NB4 (cell line): ENCODE measurements at places on chromosomes 16 and 17.
A peak's percentile ranks its signal among the peaks of the same experiment; 100 is the strongest.

DNA sequence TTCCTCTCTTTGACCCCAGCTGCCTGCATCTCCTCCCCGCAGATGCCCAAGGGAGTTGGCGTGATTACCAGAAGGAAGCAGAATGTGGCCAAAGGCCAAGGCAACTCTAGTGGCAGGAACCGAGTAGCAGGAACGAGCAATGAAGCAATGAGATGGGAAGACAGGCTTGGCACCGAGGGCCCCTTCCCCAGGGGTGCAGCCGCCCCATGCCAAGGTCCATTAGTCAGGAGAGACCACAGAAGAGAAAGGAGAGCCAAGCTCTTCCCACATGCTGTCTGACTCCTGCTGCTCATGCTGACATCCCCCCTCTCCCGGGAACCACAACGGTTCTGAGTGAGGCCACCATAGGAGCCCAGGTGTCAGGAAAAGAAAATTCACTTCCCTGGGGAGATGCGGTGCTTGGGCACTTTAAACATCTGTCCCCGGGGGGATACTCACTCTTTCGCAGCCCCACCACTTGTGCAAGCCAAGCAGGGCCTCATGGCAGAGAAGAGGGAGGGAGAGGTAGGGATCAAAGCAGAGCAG, 67.4 kb downstream of the MYO18A start:
- peak; percentile 82 for DNase-seq

- no peak for DNase-seq
These were observed 13.4 kb upstream of the CD300A start for GRCh38 chr17:74452841-74453661.

GRCh38 chr17:57559226-57559625, 185.9 kb downstream of the CCDC182 start:
- peak; percentile 21 for DNase-seq

- DNase-seq, result no peak
These were observed 17.0 kb downstream of the SP2 start for GRCh38 chr17:47913050-47913449.

DNA sequence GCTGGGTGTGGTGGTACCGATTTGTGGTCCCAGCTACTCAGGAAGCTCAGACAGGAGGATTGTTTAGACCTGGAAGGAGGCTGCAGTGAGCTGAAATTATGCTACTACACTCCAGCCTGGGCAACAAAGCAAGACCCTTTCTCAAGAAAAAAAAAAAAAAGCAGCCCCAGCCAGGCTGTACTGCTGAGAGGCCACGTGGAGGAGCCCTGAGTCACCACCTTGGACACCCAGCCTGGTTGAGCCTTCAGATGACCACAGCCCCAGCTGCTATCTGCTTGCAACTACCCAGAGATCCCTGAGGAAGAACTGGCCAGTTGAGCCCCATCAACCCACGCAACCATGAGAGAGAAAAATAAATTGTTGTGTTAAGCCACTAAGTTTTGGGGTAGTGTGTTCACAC, 23.6 kb upstream of the GPRC5C start:
- DNase-seq, result peak; percentile 62

DNA sequence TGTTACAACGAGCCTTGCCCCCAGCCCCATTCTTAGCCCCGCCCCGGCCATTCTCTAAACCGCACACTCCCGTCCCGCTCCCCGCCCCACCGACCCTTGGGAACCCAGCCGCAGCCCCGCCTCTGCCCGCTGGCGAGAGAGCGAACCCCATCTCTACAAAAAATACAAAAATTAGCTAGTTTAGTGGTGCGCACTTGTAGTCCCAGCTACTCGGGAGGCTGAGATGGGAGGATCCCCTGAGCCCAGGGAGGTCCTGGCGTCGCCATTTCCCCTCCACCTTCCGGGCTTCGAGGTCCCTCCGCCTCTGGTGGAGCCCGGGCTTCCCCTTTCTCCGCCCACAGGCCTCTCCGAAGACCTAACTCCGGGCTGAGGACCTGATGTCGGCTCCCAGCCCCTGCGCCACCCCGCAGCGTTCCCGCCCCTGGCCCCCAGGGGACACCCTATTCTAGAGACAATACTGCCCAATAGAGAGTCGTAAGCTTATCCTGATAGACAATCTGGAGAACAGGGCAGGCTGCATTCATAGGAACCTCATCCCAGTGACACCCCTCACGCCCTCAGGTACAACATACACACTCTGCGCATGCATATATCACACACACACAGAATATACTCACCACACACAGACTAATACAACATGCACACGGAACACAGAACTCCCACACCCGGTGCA, 480 bp upstream of the PROCA1 start:
- DNase-seq, result peak; percentile 95

- peak; percentile 98 for DNase-seq
These were observed at the start of the genes CCDC137 and OXLD1 for GRCh38 chr17:81666342-81667191. Gene CCDC137, plus strand, starts transcription at chr17:81666737. Its CDS starts 30 bp downstream, at chr17:81666767. Gene OXLD1, minus strand, starts transcription at chr17:81666605. Its CDS starts 28 bp downstream, at chr17:81666577.

DNA sequence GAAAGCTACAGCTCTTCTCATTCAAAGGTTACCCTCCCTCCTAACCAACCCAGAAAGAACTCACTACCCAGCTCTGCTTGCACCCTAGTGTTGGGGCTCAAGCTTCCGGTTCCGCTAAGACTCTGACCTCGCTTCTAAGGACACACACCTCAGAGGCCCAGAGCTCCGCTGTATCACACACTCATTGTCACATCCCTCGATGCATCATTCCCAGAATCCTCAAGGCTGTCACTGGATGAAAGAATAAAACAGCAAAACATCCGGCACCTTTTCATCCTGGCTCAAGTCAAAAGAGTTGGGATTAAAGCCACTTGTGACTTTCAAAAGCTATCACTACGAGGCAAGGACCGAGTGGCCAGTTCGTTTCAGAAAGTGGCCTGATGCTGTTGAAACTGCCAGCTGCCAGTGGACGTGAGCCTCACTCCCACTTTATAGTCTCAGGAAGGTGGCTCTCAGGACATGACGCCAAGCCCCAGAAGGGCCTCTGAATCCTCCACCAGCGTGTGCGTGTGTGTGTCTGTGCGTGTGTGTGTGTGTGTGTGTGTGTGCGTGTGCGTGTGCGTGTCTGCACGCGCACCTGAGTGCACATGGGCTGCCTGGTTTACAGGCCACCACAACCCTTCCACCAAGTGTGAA, 29.0 kb downstream of the ZFHX3 start:
- no peak for DNase-seq

DNA sequence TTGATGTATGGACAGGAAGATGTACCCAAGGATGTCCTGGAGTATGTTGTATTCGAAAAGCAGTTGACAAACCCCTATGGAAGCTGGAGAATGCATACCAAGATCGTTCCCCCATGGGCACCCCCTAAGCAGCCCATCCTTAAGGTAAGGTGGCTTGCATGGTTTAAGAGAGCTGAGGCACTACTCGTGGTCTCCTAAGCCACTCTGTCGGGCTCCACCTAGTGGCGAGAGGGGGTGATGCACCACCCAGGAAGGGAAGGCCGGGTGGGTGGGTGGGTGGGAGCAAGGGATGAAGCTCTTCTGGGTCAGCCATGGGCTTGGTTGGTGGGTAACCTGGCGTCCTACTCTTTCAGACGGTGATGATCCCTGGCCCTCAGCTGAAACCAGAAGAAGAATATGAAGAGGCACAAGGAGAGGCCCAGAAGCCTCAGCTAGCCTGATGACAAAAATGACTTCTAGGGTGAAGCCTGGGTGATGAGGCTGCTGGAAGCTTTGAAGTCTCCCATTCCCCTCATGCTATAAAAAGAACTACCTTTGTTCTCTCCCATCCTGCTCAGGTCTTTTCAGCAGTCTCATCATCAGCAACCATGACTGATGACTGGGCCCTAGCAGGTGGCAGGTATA, 21.5 kb downstream of the GPR179 start:
- peak; percentile 71 for DNase-seq

DNA sequence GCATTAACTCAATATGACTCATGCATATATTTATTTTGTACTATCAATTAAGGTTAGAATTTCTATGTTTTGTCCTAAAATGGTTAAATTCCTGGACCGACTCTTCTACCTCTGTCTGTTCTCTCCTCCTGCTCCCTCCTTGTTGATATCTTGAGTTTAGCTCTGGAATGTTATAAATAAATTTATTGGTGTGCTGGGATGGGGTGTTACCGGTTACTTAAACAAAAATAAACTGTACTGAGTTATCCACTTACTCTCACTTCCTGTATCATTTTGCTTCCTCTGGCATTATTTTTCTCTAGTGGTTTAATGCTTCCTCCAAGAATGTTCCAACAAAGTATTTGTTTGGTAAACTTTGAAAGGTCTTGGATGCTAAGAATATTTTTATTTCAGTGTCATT, 120.1 kb downstream of the ABCA8 start:
- no peak for DNase-seq

- DNase-seq, result no peak
These were observed 4.1 kb upstream of the SLC13A2 start for GRCh38 chr17:28469376-28469775.

DNA sequence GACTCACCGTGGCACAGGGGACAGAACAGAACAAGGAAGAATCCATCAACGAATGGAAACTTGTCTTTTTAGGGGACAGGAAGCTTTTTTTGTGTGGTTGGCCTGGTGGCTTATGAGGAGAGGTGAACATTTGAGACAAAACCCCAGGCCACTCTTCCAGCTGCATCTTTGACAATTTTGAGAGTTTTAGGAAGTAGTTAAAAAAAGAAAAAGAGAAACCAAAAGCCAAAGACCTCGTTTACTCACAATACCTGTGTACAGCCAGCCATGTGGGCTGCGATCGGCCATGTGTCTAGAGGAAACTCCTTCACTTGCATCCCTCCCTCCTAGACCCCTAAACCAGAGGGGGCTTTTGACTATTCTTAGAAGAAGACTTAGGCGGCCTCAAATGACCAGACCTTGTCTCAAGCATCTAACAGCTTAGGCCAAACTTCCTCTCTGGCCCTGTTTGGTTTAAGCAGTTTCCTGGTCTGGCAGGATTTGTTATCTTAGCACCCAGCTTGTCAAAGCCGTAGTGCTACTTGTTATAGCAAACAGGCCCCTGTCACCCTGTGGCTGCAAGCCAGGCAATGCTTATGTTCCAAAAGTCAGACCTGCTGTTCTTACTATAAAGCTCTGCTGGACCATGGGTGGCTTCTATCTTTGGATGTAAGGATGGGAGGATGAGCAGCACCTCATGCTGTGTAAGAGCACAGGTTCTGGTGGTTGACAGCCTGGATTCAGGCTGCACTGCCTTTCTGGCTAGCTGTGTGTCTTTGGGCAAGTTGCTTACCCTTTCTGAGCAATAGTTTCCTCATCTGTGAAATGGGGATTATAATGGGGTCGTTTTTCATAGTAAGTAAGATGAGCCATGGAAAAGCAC, 17.7 kb downstream of the KSR1 start:
- DNase-seq, result peak; percentile 93

DNA sequence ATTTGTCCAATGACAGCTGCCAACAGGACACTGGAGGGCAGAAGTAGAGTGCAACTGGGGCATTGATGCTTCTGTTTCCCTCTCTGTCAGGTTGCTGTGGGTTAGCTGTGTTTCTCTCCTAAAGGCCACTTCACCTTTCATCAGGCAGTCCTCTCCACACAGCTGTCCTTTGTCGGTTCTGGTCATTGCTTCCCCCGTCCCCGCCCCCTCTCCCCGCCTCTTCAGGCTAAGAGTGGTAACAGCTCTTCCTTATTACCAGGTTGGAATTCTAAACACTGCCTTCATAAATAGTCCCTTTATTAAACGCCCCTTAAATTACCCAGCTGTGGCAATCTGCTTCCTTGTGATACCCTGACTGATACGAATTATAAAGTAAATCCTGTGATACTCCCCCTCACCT, 31.8 kb upstream of the NSRP1 start:
- DNase-seq, result no peak

DNA sequence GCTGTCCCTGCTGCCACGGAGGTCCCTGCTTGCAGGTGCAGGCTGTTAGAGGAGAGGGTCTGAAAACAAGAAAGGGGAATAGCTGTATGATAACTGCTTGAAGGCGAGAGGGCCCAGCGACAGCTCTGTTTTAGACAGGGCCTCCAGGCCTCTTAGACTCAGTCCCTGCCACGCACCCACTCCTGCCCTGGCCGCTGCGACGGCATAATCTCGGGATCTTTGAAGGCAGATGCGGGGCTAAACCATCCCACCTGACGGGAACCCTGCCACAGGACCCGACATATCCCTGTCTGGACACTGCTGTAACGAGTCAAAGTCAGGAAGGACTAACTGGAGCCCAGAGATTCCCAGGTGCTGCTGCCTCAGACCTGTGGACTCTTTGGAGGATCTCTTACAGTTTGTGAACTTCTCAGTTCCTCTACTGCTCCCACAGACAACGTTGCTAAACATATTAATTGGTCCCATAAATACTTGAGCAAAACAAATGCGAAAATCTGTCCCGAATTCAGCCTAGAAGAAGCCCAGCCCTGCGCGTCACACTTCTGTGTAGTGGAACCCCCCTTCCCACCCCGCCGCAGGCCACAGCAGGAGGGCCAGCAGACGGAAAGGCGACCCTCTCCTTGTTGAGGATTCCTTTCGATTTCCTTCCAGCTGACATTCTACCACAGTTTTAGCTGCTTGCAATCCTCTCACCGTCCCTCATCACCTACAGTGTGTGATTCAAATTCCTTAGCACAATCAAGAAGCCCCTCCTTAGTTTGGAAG, 998 bp upstream of the TMEM11 start:
- DNase-seq, result peak; percentile 47

DNA sequence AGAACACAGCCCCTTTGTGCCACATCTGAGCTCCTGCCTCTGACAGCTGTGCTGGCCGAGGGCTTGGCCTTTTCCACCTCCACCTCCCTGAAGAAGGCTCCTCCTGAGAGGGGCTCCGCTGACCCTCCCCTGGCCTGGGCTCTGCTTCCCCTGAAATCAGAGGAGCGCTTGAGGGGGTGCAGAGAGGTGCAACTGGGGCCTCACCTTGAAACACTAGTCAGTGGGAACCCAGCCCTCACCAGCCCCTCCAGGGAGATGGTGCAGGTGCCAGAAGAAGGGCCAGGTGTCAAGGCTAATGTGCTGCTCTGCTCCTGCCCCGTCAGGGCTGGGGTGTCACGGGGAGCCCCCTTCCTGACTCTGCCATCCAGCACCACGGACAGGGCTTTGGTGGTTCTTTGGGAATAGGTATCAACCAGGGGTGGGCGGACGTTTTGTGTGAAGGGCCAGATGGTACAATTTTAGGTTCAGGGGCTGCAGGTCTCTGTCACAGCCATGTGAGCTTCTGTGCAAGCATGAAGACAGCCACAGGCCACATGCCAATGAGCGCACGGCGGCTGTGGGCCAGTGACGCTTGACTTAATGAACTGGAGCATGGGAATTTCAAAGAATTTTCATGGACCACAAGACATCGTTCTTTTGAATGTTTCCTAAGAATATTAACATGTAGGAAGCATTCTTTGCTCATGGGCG, 2.1 kb upstream of the ZG16B start:
- no peak for DNase-seq

- DNase-seq, result no peak
These were observed 19.2 kb downstream of the FAM234A start for GRCh38 chr16:253833-254232.

GRCh38 chr17:69213059-69213813, 15.4 kb downstream of the ABCA10 start:
- peak; percentile 4 for DNase-seq

DNA sequence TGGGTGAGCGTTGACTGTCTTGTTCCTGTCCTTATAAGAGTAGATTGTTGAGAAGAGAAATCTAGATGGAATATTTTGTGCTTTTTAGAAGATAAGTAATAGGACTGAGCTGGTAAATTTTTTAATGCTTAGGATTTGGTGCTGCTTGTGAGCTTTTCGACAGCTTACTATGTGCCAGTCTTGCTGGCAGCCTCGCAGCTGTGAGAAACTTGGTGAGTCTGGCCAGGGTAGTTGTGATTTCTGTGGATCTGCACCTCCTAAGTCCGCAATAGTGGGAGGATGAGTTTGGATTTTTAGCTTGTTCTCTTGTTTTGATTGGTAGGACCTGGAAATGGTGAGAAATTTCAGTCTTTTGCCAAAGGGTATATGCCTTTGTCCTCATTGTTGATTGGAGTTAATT, 3.6 kb downstream of the SOCS7 start:
- DNase-seq, result no peak
